ENCODE measurements at places on chromosomes 2 and 18. TPM values are rescaled to one million over a fixed set of nuclear protein-coding genes. Genes with fewer than 3 reads are reported as not detected.
A peak's percentile ranks its signal among the peaks of the same experiment; 100 is the strongest.

GRCh38 chr2:126916744-126917143, 18.1 kb downstream of the TEX51 start:
- DNase-seq = no peak

- no peak for DNase-seq
Measured at GRCh38 chr2:94992360-94992759, 33.1 kb upstream of the MAL start.

DNA sequence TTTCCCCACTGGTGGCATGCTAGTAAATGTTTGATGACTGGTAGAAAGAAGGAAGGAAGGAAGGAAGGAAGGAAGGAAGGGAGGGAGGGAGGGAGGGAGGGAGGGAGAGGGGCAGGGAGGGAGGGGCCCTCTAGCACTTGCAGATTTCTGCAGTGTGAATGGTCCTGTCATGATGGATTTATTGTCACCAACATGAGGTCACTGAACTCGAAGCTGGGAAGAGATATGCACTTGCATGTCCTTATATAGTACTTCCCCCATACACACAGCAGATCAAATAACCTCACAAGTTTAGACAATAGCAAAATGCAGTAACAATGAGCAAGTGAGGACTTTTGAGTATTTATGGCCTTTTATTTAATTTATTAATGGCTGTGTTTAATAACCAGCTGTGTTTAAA, 44.5 kb upstream of the CXCR4 start:
- DNase-seq = no peak

DNA sequence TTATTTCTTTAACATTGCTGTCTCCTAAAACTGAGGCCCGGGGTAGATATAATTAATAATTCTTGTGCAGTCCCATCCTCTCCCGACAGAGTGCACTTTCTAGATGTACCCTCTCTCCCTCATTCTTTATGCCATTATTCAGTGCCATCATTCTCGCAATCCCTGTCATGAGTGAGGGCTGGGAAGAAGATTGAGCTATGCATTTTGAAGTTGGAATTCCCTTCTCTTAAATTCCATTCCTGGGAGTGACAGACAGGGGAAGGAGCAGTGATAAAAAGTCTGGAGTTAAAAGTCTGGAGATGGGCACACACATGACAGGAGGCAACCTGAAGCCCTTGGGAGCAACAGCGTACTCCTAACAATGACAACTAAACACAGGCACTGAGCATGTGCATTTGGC, 2.6 kb upstream of the KCNE4 start:
- no peak for DNase-seq

DNA sequence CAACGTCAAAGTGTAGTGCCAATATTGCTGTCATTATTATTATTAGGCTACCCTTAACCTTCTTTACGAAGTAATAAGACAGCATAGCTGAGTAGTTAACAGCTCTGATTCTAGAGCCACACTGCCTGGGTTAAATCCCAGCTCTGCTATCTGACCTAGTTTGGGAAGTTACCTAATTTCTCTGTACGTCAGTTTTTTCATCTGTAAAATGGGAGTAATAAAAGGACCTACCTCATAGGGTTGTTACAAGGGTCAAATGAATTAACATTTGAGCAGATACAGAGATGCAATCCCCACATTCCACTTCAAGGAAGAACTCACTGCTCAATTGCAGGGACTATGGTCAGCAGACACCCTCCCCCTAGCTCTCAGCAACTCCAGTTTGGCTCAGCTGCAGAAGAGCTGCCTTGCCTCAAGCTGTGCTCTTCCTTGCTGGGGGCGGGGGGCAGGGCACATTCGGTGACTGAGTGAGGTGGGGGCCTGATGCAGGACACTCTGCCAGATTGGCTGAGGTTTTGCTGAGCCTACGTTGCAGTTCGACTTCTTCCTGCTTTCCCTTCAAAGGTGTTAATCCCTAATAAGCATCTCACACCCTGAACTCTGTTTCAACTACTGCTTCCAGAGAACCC, 11.0 kb upstream of the LGALSL start:
- no peak for DNase-seq

GRCh38 chr2:74789271-74789670, 44.7 kb upstream of the HK2 start:
- no peak for DNase-seq

DNA sequence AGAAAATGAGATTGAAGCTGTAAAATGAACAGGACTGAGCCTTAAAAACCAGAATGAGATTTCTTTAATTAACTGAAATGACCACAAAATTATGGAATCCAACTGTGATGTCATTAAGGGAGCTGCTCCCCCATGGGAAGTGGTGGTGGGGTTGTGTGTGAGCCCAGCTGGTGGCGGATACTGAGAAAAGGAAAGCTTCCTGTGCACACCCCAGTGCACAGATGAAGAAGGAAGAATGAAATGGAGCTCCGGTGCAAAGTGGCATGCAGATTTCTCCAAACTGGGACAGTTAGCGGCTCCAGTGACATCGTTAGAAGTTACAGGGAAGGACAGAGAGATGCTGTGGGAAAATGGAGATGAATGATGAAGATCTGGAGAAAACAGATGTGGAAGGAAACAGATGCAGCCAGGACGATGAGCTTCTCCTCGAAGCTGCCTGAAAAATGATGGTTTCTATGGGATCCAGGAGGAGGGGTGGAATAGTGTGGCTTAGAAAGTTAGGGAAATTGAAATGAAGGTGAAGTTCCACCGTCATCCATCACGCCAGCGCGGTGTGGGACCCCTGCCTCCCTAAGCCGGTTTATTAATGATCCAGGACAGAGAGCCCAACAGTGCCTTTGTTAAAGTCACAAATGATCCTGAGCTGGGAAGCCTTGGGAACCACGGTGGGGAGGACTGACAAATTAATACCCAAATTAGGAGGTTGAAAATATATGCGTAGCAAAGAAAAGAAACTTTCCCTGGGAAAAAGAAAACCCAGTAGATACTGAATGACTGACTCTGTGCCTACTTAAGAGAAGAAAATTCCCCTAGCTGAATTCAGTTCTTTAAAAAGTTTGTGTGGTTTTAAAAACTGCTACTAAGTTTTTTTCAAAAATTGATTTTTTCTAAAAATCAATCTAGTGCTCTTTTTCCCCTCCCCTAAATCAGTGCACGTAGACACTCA, 77.2 kb downstream of the TSN start:
- no peak for DNase-seq

DNA sequence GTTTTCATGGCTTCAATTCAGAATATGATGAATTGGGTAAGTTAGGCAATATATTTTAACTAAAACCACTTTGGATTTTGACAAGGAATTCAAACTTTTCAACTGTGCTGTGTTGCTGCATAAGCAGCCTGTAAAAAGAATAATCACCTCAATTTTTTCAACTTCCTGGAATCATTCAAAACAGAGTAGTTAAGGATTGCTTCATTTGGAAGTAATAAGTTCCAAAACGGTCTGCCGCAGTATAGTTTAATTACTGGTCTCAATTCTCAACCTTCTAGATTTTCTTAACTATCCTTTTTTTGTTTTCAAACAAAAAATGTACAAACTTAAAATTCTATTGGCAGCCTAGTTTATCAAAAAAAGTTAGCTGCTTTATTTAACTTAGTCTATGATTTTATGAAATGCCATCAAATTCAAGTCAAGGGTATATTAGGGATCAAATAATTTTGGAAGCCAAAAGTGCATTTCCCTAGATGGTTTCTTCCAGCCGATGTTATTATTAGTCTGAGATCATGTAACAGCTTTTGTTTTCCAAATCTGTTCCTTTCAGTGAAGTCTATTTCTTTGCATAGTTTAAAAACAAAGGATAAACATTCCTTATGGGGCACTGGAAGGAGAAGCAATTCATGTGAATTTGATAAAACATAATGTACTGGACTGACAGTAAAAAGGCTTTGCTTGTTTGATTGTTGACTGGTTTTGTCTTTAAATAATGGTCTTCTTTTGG, 76.1 kb upstream of the ETAA1 start:
- no peak for DNase-seq

DNA sequence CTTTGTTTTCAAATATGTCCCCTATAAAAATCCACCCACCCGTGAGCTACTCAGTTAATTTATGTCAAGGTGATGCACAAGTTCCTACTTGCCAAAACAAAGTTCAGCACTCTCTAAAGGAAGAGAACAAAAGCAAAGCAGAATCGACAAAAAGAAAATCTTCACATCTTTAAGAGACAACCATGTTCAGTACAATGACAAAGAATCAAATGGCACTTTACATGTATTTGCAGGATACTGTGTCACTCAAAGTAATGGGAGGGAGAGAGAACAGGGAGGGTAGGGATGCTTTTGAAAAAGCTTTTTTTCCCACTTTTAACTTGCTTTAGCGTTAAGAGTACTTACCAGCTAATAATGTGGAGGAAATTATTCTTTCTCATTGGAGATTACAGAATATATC, 39.0 kb upstream of the FAM237A start:
- no peak for DNase-seq

- no peak for DNase-seq
Measured at GRCh38 chr18:6363216-6363615, 51.5 kb downstream of the L3MBTL4 start.

DNA sequence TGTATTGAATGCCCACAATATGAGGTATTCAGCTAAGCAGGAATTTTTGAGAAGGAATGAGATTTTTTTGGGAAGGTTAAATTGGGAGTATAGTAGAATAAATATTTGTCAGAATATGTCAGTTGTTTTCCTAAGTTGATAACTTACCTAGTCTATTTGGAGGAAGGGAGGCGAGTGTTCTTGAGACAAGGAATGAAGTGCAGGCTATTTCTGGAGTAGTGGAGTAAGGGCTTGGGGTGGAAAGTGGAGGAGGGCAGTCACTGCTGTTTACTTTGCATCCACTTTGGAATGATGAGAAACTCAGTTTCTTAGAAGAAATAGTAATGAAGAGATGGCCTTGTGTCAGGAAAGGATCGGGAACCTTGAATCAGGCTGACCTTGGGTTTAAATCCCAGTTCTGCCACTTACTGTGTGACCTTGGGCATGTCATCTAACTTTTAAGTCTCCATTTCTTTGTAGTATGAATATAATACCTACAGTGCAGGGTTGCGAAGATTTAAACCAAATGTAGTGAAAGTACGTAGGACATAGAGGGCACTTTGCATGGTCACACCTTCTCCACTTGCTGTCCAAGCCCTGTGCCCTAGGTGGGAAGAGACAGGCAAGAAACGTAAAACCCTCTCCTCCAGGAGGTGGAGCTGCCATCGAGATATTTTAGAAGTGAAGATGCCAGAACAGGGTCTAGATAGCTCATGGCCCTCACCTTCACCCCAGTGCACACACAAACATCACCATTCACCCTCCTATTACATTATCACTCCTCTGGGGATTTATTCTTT, 25.2 kb upstream of the CYP27A1 start:
- no peak for DNase-seq

- no peak for DNase-seq
Measured at GRCh38 chr2:25129901-25130520, 38.4 kb downstream of the POMC start.

DNA sequence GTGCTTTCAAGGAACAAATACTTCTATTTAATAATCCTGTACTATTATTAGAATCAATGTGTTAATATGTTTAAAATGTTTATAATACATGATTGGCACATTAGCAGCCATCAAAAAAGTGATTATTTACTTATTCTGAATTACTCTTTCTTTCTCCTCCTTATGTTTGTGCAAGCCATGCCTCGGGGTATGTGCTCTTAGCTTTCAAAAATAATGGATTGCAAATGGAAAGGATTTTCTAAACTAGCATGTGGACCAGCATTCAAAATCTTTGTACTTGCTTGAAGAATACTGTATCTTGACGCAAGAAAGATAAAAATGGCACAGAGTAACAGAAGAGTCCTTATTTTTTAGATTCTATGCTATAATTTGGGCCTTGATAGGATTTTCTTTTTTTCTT, 156.5 kb downstream of the CDH7 start:
- no peak for DNase-seq

DNA sequence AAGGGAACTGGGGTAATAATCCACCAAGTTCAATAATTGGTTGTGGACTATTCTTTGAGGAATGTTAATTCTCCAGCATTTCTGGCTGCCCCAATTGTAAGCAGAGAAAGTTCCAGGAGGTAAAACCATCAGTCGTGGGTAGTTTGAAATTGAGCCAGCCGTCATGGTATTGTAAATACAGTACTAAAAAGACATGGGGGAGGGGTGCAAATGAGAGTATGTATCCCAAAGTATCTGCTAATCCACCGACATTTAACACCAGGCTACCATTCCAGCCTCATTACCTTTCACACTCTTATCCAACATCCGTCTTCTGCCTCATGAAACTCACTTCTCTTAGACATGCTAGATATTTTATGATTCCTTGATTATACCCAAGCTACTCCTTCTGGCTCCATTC, 507.9 kb downstream of the ERBB4 start:
- no peak for DNase-seq

DNA sequence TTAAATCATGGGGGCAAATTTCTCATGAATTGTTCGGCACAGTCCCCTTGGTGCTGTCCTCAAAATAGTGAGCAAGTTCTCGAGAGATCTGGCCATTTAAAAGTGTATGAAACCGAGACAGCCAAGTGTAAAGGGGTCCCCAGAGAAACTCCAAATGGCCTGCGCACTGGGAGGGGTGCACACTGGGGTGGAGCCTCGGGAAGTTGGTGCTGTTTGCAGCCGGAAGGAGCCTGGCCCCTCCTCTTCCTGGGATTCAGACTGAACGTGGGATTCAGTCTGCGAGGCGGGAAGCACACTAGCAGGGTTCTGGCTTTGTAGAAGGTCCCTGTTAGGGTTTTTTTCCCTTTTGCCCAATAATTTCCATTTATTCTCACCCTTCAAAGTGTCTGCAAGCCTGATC, 48.8 kb downstream of the RABL2A start:
- DNase-seq = no peak

GRCh38 chr2:177983183-177983788, 89.3 kb downstream of the PDE11A start:
- peak; percentile 39 for DNase-seq

DNA sequence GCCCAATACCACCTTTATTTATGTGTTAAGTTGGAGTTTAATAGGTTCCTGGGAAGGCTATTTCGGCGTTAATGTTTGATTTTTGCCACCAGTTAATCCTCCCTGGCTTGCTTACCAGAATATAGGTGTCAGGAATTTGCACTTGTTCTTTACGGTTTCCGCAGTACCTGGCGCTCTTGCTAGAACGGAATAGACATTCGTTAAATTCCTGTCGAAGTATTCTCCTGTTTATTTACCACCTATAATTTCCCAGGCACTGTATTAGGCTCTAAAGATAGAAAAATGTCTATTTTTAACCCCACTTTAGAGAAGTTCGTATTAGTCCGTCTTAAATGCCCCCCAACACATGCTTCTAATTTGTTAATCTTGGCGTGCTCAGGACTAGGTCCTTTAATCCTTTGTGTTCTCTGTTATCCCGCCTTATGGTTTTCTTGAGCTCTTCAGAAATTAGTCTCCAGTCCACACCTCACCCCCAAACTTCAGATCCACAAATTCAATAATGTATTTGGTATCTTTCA, 575 bp downstream of the CCDC150 start:
- DNase-seq = no peak

The PLEKHH2 gene
- 0.72 TPM for total RNA-seq

The IRS1 gene
- total RNA-seq = 2.6 TPM

The ALK gene
- not detected for total RNA-seq

The TMEM200C gene
- not detected for total RNA-seq

The UGT1A4 gene
- total RNA-seq = not detected

The CKAP2L gene
- 50.8 TPM for total RNA-seq

The TSPYL6 gene
- total RNA-seq = not detected

The CENPA gene
- total RNA-seq = 43.6 TPM

The EMILIN1 gene
- 0.15 TPM for total RNA-seq
